Calu3 (cell line): ENCODE measurements at places on chromosomes 7 and 10. TPM values are rescaled to one million over a fixed set of nuclear protein-coding genes. Genes with fewer than 3 reads are reported as not detected.

DNA sequence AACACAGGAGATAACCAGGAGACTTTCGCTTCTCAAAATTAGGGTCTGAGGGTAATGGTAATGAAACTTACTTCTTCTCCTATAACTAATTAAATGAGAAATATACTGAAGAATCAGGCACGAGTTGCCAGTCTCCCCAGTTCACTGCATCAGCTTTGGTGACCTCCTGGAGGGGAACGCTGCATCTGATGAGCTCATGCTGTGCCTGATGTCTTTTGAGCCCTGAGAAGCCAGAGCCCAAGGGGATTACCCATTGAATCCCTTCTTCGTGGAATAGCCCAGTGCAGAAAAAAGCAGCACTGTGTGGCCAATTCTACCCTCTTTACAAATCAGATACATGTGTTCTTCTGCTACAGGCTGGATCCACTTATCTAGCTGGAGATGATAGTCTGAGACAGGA is 45.1 kb downstream of the CYP2C9 start:
- no peaks in the 10 kb centered on the region for H3K36me3 ChIP-seq
- no peaks in the 10 kb centered on the region for H3K27me3 ChIP-seq
- DNase-seq, result no peak

DNA sequence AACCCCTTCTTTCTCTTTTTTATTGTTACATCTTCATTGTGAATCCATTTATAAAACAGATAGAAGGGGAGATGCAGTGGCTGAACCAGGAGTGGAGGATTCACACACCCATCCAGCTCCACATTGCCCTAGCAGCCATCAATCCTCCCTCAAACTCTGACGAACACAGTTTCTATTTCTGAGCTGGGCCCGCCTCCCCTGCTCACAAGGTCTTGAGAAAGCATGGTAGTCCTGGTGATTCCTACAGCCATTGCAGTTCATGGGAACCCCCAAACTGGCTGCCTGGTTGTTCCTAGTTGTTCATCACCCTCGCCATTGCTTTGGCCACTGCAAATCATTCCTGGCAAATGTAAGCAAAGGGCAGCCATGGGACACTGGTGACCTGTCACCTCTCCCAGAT is 258.5 kb upstream of the AOAH start:
- H3K4me1 ChIP-seq, result peaks cover 8% of the 10 kb centered on the region
- no peaks in the 10 kb centered on the region for H3K36me3 ChIP-seq
- H3K27me3 ChIP-seq, result peaks cover 42% of the 10 kb centered on the region
- DNase-seq, result no peak
- H3K27ac ChIP-seq, result no peak overlapping the region

DNA sequence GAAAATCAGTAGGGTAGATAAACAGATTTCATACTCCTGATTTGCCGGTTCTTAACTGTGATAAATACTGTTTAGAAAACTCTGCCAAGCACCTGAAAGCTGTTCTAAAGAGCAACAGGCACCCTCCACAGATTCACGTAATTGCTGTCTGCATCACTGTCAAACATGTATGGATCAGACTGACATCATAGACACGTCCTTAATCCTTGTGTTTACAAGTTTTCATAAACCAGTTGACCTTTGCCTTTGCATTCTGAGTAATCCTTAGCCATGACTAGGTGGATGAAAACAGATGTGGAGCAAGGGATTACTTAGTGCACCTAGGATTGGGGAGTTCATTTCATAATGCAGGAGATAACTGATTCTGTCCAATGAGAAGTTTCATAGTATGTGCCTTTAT is 41.6 kb downstream of the SLC39A12 start:
- no peak for DNase-seq
- H3K4me1 ChIP-seq, result no peaks in the 10 kb centered on the region
- no peaks in the 10 kb centered on the region for H3K27me3 ChIP-seq
- H3K4me3 ChIP-seq, result no peak overlapping the region

- no peak for DNase-seq
- no peaks in the 10 kb centered on the region for H3K36me3 ChIP-seq
- H3K27ac ChIP-seq, result no peak overlapping the region
- H3K4me1 ChIP-seq, result no peaks in the 10 kb centered on the region
- no peaks in the 10 kb centered on the region for H3K27me3 ChIP-seq
These were observed 273.3 kb downstream of the FZD1 start for GRCh38 chr7:91537260-91538152.

- H3K36me3 ChIP-seq, result no peaks in the 10 kb centered on the region
- no peak overlapping the region for H3K27ac ChIP-seq
- no peak overlapping the region for H3K4me3 ChIP-seq
- peak; percentile 74 for DNase-seq
These were observed 113.3 kb upstream of the CREB5 start for GRCh38 chr7:28298870-28299518.

DNA sequence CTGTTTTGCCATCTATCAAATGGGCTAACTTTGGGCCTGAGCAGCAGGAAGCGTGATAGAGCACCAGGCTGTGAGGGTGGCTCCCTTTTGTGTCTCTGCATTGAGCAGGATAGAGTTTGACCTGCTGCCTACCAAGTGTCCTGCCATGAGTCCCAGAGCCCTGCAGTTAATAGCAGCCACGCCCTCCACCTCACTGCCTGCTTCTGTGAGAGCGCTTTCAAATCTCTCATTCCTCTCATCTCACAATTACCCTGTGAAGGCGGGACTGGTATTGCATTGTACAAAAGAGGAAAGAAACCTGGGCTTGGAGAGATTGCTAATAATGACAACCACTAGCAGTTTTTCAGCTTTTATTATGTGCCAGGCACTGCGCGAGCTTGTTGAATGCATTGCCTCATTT is 39.9 kb downstream of the UNC5B start:
- DNase-seq, result no peak
- no peaks in the 10 kb centered on the region for H3K36me3 ChIP-seq
- H3K27me3 ChIP-seq, result peaks cover 12% of the 10 kb centered on the region
- no peak overlapping the region for H3K27ac ChIP-seq
- peaks cover 14% of the 10 kb centered on the region for H3K4me1 ChIP-seq

DNA sequence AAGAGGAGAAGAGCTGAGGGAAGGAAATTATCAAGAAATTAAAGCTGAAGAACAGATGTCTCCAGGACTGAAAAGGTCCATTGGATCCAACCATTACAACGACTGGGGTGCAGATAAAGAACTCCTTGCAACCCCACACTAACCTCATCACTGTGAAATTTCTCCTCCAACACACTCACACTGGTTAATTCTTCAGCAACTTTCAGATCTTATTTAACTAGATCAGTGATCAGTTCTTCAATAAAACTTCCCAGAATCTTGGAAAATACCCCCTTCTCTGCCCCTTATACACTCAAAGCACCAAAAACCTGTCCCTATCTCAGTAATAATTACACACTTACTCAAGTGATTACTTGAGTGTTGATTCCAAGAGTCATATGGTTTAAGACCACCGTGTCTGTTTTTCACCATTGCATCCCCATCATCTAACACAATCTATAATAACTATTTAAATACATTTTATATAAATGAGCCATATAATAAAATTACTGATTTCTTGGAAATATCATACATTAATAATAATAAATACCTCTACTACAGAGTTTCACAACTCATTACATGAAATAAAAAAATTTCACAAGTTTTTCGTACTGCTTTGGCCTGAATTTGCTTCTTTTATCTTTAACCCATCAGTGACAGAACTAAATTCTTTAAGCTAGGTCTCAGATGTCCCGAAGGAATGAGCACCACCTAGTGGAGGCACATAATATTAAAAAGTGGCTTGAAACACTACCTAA is 123.7 kb downstream of the MPP7 start:
- peaks cover 17% of the 10 kb centered on the region for H3K4me1 ChIP-seq
- DNase-seq, result peak; percentile 57
- no peaks in the 10 kb centered on the region for H3K36me3 ChIP-seq
- H3K27me3 ChIP-seq, result no peaks in the 10 kb centered on the region

GRCh38 chr10:69786791-69787190 is 14.9 kb upstream of the COL13A1 start:
- no peak for DNase-seq
- no peaks in the 10 kb centered on the region for H3K36me3 ChIP-seq
- no peak overlapping the region for H3K27ac ChIP-seq
- peaks cover 16% of the 10 kb centered on the region for H3K27me3 ChIP-seq
- no peaks in the 10 kb centered on the region for H3K4me1 ChIP-seq

- H3K27me3 ChIP-seq, result no peaks in the 10 kb centered on the region
- H3K36me3 ChIP-seq, result no peaks in the 10 kb centered on the region
- no peak overlapping the region for H3K4me3 ChIP-seq
- no peaks in the 10 kb centered on the region for H3K4me1 ChIP-seq
- H3K27ac ChIP-seq, result no peak overlapping the region
These were observed 58.9 kb downstream of the POLL start for GRCh38 chr10:101529207-101529606.

- H3K27ac ChIP-seq, result no peak overlapping the region
- peaks cover 13% of the 10 kb centered on the region for H3K4me1 ChIP-seq
- no peak overlapping the region for H3K4me3 ChIP-seq
- peaks cover 63% of the 10 kb centered on the region for H3K27me3 ChIP-seq
These were observed 6.9 kb downstream of the PDGFA start for GRCh38 chr7:512541-513311.

- no peak overlapping the region for H3K27ac ChIP-seq
- no peaks in the 10 kb centered on the region for H3K27me3 ChIP-seq
- H3K4me3 ChIP-seq, result no peak overlapping the region
- peak; percentile 4 for DNase-seq
These were observed 88.9 kb upstream of the ODAD2 start for GRCh38 chr10:28087661-28088351.

DNA sequence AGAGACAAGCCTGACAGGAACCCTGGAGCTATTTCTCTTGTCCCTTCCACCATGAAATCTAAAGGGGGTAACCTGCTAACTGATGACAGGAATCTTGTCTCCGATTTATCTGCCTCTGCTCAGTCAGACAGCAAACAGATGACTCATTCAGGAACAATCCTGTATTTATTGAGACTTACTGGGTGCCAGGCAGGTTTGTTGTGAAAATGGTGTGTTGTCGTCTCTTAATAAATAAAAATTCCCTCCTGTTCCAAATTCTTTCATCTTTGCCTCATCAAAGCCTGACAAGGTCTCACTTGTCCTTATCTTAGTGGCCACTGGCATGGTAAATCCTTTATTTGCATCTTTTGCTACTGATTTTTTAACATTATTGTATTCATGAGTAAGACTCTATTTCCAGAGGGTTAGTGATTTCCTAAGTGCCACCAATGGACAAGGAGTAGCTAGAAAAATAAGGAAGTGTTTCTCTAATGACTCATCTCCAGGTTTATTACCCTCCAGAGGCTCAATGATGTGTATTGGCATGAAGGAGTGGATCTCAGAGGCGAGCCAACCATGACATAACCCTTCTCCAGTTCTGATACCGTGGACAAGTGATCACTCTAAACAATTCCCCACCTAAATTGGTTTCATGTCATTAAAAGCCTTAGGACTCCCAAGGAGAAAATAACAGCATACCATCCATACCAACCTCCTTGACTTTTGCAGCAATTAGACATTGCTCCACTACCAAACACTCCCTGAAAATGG is 724.0 kb downstream of the GRID1 start:
- peak overlapping the region; percentile 15 for H3K4me3 ChIP-seq
- H3K27ac ChIP-seq, result peak overlapping the region; percentile 95
- peak; percentile 23 for DNase-seq
- peaks cover 60% of the 10 kb centered on the region for H3K4me1 ChIP-seq
- H3K27me3 ChIP-seq, result no peaks in the 10 kb centered on the region

DNA sequence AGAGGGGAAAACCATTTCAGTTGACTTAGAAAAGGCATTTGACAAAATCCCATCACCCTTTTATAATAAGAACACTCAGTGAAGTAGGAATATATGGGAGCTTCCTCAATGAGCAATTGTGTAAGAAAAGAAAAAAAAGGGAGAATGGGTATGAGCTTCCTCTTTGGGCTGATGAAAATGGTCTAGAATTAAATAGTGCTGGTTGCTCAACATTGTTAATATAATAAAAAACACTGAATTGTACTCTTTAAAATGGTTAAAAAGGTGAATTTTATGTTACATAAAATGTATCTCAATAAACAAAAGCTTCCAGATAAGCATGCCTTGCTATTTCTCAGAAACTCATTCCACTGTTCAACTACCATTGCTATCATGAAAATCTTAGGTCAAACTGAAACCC is 40.6 kb downstream of the LRRC17 start:
- H3K27me3 ChIP-seq, result no peaks in the 10 kb centered on the region
- no peaks in the 10 kb centered on the region for H3K36me3 ChIP-seq
- no peak for DNase-seq
- no peak overlapping the region for H3K27ac ChIP-seq
- H3K4me3 ChIP-seq, result no peak overlapping the region

DNA sequence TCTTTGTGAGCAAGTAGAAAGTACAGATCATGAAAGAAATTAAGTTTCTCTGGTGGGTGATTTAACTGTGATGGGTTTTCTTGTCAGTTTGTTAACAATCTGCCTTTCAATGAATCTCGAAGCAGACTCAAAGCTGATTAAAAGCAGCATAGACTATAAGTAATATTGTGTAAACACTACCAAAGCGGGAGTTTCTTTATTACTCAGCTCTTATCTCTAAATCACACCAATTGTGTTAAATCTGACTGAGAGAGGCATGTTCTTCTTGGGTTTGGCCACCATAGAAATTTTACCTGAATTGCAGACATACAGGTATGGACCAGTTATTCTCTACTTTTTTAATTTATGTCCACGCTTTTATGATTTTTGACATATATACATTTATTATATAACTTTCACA is 65.2 kb downstream of the DKK1 start:
- H3K27me3 ChIP-seq, result no peaks in the 10 kb centered on the region
- no peaks in the 10 kb centered on the region for H3K36me3 ChIP-seq
- no peak for DNase-seq
- peaks cover 48% of the 10 kb centered on the region for H3K4me1 ChIP-seq
- H3K4me3 ChIP-seq, result no peak overlapping the region

GRCh38 chr10:30935078-30935477 is 96.6 kb downstream of the ZNF438 start:
- H3K36me3 ChIP-seq, result no peaks in the 10 kb centered on the region
- DNase-seq, result no peak
- H3K4me1 ChIP-seq, result no peaks in the 10 kb centered on the region
- no peak overlapping the region for H3K27ac ChIP-seq
- H3K4me3 ChIP-seq, result no peak overlapping the region

GRCh38 chr10:62870866-62871265 is 54.7 kb upstream of the EGR2 start:
- H3K36me3 ChIP-seq, result no peaks in the 10 kb centered on the region
- no peak overlapping the region for H3K27ac ChIP-seq
- H3K4me3 ChIP-seq, result no peak overlapping the region
- no peak for DNase-seq

GRCh38 chr7:142717453-142717852 is 31.8 kb upstream of the PRSS1 start:
- no peaks in the 10 kb centered on the region for H3K36me3 ChIP-seq
- H3K27ac ChIP-seq, result no peak overlapping the region
- no peak for DNase-seq
- H3K27me3 ChIP-seq, result peaks cover 79% of the 10 kb centered on the region
- H3K4me1 ChIP-seq, result peaks cover 6% of the 10 kb centered on the region
- no peak overlapping the region for H3K4me3 ChIP-seq

UPK3BL2 gene
- total RNA-seq, result 17.4 and 18.3 TPM in 2 replicates

NUP42 gene
- total RNA-seq, result 62.8 TPM in 2 replicates

SNX10 gene
- 19.6 and 22.1 TPM in 2 replicates for total RNA-seq

ACTL6B gene
- not detected in 2 replicates for total RNA-seq

CTAGE8 gene
- total RNA-seq, result 3.9 and 4.3 TPM in 2 replicates
